Stimulated activated CD4-positive, alpha-beta T cell treated with anti-CD3 and anti-CD28 coated beads, TNF-alpha, amount 100 ng/mL, for 24 hours (primary cell): ENCODE measurements at places on chromosomes 11 and 22.

GRCh38 chr11:61125310-61125684 lies 23.0 kb downstream of the CD5 start:
- no peak for DNase-seq

DNA sequence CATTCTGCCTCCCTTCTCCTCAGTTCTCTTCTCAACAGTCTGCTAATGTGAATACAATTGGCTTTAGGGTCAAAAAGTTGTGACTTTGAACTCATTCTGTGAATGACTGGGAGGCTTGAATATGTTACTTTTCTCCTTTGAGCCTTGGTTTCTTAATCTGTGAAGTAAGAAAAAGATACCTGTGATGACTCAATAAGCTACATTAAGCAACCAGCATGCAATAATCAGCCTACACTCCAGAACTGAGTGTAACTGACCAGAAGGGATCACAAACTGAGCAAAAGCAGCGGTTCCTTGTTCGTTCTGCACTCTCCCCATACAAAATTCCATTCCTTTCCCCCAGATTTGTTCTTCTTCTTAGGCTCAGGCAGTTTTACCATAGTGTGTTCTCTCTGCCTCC lies 23.4 kb downstream of the ZNF202 start:
- DNase-seq, result no peak

GRCh38 chr22:20975541-20976290 lies 6.4 kb upstream of the LZTR1 start:
- DNase-seq, result no peak

- DNase-seq, result no peak
Observed at GRCh38 chr11:65651589-65652510, 10.9 kb downstream of the RELA start.

GRCh38 chr11:43708776-43709175 lies 28.2 kb downstream of the HSD17B12 start:
- DNase-seq, result no peak

GRCh38 chr11:108035690-108036089 lies 27.0 kb downstream of the CUL5 start:
- DNase-seq, result no peak

DNA sequence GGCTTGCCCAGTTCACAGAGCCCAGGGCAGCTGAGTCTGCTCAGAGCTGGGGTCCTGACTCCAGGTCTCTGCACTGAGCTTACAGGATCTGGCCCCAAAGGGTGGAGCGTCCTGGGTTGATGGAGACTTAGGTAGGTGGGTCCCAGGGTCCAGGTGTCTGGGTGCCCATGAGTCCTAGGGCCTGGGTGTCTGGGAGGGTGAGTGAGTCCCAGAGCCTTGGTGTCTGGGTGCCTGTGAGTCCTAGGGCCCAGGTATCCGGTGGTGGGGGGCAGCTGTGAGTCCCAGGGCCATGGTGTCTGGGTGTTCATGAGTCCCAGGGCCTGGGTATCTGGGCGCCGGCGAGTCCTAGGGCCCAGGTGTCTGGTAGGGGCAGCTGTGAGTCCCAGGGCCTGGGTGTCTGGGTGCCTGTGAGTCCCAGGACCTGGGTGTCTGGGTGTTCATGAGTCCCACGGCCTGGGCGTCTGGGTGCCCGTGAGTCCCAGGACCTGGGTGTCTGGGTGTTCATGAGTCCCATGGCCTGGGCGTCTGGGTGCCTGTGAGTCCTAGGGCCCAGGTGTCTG lies 1505.6 kb downstream of the BRD1 start:
- DNase-seq, result no peak

- no peak for DNase-seq
Observed at GRCh38 chr11:97722065-97722464, 1298.7 kb upstream of the CNTN5 start.
